ENCODE measurements at places on chromosomes 12 and 14.

GRCh38 chr14:51873221-51873893 lies 12.9 kb downstream of the GNG2 start:
- peak; percentile 97 for DNase-seq

DNA sequence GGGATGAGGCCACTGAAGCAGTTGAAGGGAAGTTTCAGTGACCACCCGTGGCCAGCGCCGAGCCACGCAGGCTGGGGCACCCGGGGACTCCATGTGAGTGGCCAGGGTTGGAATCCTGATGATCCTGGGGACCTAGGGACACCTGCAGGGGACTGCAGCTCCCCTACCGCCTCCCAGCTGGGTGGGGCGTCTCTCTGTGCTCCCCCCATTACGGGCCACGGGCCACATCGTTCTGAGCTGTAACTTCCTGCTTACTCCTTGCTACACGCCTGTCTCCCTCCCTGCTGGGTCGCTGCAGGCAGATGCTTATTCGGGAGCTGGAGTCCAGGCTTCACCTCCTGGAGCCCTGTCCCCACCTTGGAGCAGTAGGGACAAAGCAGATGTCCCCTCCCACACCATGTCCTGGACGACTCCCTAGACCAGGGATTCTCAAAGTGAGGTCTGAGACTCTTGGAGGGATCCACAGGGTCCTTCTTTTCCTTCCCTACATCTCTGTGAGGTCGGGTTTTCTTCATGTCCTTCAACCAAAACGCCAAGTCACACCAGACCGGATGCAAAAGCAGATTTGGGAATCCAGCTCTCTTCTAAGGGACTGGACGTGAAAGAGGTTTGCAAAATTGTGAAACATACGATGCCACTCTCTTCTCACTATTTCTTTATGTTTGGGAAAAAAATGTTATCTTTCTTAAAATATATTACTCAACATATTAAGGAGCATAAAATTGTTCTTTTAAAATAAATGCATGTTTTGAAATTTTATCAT lies 85.9 kb upstream of the NCOR2 start:
- DNase-seq, result peak; percentile 20

- DNase-seq, result peak; percentile 20
Observed at GRCh38 chr14:73467800-73468199, 9.5 kb upstream of the NUMB start.

DNA sequence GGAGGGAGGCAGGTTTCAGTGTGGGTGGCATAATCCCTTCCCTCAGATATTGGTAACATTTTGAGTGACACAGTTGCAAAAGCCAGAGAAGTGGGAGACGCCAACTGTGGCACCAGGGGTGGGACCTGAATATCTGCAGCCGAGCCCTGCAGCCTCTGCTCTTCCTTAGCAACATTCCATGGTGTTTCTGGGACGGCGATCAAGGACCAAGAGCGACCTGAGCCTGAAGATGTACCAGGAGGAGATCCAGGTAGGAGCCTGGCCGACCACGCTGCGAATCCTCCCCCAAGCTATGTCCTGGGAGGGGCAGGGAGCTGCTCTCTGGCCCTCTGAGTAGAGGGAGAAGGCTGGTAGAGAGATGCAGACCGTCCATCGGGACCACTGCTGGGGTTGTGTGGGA lies 41.8 kb downstream of the SLC8B1 start:
- DNase-seq, result no peak

- DNase-seq, result no peak
Observed at GRCh38 chr12:53869500-53869899, 69.1 kb upstream of the HOXC13 start.

- peak; percentile 53 for DNase-seq
Observed at GRCh38 chr12:15227004-15227679, 5.9 kb upstream of the RERG start.

DNA sequence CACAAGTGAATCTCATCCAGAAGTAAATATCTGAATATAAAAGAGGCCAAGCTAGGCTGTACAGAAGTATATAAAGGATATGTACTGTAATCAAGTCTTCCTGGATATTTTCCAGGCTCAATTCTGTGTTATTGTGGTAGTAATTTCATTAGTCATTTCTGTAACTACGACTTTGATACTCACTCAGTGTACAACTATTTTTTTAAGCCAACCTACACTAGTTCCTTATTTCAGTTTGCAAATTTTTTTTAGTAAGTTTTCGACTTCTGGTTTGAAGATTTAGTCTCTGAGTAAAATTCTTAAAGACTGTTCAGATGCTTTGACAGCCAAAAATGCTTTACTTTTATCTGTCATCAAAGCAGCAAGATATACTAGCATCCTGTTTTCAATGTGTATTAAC lies 130.8 kb downstream of the CAPZA3 start:
- DNase-seq, result peak; percentile 53

- no peak for DNase-seq
Observed at GRCh38 chr14:57979376-57980048, 113.6 kb upstream of the SLC35F4 start.

DNA sequence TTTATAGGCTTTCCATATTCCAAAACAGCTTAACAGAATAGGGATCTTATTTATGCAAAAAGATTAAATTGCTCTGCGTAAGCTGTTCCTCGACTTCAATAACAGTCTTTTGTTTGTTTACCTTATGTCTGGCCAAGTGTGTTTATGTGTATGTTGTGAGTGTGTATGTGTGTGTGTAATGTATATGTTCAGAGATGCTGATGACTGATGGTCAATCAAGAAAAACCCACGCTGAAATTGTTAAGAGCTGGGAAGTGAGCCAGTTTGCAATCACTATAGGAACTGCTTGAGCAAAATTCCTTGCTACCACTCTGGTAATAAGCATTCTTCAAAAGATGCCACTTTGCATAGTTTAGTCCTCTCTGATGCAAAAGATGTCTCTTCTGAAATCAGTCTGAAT lies 59.6 kb downstream of the PRKD1 start:
- peak; percentile 61 for DNase-seq

DNA sequence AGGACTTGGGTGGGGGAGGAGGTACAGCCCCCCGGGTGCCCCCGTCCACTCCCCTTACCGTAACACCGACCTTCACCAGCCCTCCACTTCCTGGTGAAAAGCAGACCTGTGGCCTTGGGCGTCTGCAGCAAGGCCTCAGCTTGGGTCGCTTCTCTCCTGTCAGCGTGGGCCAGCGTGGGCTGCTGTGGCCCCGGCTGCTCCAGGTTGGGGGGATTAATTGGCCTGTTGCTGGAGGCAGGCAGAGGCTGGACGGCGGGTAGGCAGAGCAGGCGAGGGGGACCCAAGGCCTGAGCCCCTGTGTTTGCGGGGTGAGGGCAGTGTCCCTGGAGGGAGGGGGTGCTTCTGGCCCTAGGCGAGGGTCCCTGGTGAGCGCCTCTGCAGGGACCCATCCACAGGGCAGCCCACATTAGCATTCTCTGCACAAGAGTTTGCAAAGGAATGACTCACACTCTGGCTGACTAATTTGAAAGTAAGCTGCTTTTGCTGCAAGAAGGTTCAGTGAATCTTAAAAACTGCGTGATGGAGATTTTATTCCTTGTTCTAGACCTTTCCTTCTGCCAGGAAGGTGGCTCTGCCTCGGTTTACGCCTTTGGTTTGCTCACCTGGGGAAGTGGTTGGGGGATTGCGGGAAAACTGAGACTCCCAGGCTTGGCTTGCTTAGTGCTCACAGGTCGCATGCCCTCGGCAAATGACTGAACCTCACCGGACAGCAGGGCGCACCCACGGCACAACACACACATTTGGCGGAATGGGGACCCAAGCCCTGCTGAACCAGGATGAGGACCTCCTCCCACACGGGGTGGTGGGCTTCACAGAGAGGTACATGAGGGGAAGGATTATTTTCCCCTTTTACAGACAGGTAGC lies 37.9 kb upstream of the DLK1 start:
- DNase-seq, result peak; percentile 64

All from AG10803 (cell line).